Stimulated activated CD8-positive, alpha-beta memory T cell treated with anti-CD3 and anti-CD28 coated beads, Interleukin-15, amount 100 ng/mL, for 48 hours (primary cell): ENCODE measurements at places on chromosomes 12 and 14.

DNA sequence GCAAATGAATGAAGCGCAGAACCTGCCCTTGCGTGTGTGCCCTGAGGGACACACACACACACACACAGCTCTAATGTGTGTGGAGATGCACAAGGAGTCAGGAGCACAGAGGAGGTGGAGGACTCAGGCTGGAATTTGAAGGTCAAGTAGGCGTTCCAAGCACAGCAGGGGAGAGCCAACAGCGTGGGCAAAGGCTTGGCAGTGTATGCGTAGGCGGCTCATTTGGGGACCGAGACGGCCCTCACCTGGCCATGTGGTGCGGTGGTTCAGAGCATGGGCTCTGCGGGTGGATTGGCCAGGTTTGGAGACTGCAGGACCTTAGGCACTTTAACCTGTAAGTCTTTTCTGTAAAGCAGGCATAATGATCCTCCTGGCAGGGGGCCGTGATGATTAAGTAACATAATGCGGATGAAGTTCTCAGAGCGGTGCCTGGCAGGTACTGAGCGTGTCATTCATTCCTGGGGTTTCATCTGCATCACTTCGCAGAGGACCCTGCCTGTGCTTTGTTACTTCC is 69.5 kb upstream of the SLC24A4 start:
- no peak for DNase-seq

- peak; percentile 10 for DNase-seq
Measured at GRCh38 chr12:76519538-76519937, 40.0 kb downstream of the OSBPL8 start.

DNA sequence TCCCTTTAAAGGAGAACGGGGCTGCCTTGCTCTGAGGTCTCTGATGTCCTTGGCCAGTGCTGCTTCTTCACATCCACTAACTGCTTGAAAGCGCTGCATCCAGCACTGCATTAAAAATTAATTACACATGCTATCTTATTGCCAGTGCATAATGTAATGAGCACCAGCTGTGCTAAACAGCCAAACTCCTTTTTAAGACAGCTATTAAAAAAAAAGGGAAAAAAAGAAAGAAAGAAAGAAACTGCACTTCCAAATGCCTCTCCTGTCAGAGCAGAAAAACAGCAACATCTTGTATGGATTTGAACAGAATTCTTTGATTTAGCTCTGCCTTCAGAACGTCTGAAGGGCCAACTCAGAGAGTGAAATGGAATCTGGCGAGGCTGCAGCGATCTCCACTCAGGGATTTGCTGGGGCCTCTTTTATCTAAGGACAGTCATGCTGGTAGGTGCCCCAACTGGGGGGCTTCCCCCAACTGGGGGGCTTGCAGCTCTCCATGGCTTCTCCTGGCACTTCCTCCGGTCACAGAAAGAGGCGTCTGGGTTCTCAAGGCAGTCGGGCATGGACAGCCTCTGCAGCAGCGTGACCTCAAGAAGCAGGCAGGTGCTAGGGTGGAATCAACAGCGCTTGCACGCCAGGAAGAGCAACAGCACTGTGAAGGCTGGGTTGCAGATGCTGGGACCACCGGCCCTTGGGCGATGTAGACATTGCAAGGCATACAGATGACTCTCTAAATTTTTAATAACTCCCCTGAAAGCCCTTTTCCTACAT is 46.4 kb downstream of the BCL11B start:
- no peak for DNase-seq

- DNase-seq = no peak
Measured at GRCh38 chr14:54001189-54001878, 44.7 kb upstream of the BMP4 start.

GRCh38 chr12:85733984-85734383 is 102.2 kb downstream of the RASSF9 start:
- DNase-seq = no peak

DNA sequence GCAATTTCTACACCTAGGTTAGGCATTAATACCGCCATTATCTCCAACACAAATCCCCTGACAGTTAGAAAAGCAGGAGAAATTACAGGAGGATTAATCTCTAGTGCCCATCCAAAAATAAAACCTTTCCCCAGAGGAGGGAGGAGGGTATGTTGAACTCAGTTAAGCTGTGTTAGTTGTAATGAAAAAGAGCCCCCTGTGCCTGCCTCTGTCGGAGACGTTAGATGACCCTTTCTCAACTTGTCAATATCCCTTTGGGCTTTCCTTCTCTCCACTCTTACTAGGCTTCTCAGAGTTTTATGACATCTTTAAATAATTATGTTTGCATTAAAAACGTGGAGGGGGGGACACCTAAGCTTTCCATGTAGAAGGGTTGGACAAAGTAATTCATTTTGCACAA is 278.2 kb downstream of the PDZRN4 start:
- DNase-seq = no peak

GRCh38 chr12:119005913-119006312 is 24.6 kb downstream of the SRRM4 start:
- DNase-seq = no peak

GRCh38 chr14:59347511-59347900 is 117.7 kb downstream of the GPR135 start:
- DNase-seq = no peak

GRCh38 chr14:28294834-28295440 is 471.6 kb upstream of the FOXG1 start:
- DNase-seq = no peak

- no peak for DNase-seq
Measured at GRCh38 chr12:89414322-89414721, 62.0 kb upstream of the DUSP6 start.

DNA sequence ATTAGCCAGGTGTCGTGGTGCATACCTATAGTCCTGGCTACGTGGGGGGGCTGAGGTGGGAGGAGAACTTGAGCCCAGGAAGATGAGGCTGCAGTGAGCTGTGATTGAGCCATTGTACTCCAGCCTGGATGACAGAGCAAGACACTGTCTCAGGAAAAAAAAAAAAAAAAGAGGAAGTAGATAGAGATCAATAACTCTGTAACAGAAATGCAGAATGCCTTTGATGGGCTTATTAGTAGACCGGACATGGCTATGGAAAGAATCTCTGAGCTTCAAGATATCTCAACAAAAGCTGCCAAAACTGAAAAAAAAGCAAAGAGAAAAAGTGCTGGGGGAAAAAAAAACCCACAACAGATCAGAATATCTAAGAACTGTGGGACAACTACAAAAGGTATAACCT is 37.5 kb downstream of the GPR68 start:
- no peak for DNase-seq

DNA sequence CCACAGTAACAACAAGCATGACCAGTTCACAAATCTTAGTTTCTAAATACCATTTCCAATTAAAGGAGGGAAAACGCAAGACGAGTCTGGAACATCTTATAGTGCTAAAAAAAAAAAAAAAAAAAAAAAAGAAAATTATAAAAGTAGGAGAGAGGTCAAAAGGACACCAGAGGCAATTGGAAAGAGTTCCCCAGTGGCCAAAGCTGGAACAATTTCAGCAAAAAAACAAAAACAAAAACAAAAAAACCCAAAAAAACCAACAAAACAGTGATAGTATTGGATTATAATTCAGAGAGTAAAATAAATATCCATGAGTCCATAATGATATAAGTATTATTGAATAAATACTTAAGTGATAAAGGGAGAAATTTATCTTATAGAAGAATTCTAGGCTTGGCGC is 10.3 kb upstream of the NAP1L1 start:
- DNase-seq = no peak

- no peak for DNase-seq
Measured at GRCh38 chr12:33488036-33488435, 48.4 kb upstream of the SYT10 start.

DNA sequence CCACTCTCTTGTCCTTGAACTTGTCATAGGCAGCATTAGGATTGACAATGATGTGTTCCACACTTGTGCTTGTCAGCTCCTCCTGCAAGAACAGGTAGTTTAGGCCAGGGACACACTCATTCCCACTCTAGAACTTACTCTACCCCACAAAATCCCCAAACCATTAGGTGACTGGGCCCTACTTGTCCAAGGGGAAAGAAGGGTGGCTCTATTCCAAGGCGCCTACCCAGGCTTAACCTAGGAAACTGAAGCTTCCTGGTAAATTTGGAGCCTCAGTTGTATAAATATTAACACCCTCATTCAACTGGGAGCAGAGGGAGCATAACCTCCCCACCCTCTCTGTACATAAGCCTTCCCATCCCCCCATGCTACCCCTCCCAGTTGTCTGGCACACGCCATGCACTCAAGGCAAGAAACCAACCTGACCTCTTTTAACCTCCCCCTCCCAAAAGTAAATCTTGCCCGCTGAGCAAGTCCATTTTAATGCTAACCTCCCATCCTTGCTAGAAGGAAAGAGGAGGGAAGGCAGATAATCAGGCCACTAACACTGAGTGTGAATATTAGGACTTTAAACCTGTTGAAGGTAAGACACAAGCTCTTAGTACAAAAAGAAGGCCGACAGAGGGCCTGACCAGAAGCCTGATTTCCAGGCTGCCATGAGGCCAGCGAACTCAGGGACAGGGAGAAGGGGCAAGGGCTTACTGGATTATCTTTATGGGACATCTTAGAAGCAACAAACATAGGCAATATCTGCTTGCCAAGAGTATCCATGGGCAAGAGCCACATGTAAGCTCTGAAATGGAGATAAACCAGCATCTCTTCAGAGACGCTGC is 11.0 kb downstream of the DCTN2 start:
- no peak for DNase-seq

DNA sequence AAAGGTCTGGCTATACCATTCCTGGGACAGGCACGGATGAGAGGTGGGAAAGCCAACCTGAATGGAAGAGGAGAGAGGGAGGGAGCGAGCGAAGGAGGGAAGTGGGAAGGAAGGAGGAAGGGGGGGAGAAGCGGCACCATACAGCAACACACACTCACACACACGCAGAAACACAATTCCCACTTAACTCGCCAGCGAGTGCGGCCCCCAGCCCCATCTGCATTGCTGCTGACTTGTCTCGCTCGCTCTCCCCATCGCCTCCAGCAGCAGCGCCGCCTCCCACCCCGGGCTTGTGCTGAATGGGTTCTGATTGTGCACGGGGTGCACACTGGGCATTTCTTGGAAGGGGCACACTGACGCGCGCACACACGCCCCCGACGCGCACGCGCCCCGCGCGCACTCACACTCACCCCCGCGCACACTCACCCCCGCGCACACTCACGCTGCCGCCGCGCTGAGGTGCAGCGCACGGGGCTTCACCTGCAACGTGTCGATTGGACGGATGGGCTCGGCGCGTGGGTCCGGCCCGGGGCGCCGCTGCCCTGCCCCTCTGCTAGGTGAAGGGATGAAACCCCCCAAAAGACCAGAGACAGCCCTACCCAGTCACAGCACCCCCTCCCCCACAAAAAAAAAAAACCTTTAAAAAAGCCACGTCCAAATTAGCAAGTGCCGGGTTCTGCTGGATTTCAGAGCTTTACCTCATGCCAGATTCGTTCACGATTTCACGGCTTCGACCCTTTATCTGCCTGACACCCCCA is 685 bp downstream of the GRIN2B start:
- DNase-seq = no peak

DNA sequence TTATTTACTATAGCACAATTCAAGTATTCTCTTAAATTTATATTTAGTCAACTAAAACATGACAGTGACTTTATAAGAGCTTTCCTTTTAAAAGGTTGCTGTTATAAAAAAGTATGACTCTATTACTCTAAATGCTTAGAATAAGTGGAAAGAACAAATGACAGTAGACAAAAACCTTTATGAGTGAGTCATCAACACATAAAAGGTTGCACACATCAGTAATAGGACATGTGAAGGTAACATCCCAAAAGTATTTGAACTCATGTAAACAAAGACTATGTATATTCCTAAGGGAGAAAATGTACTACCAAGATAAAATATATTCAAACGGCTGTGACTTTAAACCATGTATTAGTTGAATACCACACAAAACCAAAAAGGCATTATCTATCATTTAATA is 98.8 kb downstream of the PAWR start:
- no peak for DNase-seq

GRCh38 chr12:94150240-94151121 is 2.1 kb downstream of the PLXNC1 start:
- DNase-seq = peak; percentile 50

GRCh38 chr14:59356312-59356711 is 108.9 kb downstream of the GPR135 start:
- DNase-seq = no peak

DNA sequence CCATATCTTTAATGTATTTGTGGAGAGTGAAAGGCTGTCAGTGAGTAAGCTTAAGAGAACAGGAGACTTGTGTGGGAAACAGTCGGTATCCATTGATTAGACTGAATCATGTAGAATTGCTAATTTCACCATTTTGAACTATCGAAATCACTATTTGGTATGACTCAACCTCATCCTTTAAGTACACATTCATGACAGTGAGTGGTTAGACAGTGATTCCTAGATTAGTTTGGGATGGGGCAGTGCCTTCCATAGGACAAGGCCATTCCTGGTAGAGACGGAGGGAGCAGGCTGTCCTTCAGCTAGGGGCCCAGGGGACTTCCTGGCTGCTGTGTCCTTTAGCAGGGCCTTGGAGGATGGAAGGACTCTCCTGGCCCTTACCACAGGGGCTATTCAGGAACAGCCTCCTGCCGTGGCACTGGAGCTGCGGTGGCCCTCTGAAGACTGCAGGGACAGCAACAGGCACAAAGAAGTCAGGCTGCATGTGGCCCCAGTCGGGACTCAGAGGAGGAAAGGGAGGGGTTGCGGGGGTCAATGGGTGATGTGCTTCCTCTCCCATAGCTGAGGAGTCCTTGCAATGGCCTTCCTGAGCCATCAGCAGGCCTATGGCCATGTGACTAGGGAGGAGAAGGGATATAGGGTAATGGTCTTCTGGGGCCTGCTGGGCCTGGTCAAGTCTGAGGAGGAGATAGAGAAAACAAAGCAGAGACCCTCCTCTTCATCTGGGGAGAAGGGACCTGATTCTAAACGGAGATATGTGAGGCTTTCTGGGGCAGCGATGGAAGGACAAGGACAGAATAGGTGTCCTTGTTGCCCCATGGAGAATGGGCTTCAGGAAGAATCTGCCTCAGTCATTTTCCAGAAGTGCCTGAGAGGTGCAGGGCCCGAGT is 11.2 kb downstream of the SERPINA1 start:
- no peak for DNase-seq

DNA sequence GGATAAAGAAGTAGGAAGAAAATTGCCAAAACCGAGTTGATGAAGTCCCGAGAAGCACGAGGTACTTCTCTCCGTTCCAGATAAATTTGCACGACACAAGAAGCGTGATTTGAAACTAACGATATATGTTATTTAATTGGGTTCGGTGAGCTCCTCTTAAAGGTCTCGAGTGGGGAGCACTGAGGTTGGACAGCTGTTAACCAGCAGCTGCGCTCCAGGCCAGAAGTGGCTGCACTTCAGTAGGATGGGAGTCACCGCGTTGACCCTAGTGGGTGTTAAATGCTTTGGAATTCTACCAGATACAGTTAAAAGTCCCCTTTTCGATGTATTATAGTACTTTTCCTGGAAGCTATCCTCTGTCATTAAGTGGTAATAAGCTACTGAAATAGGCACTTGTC is 953 bp upstream of the DCAF5 start:
- no peak for DNase-seq

GRCh38 chr14:89755816-89756215 is 198.7 kb downstream of the EFCAB11 start:
- no peak for DNase-seq
